ENCODE measurements at places on chromosomes 5 and 9.

GRCh38 chr5:131304414-131304813 is 40.6 kb downstream of the CDC42SE2 start:
- DNase-seq, result no peak

- DNase-seq, result no peak
Observed at GRCh38 chr5:137415231-137415681, 83.9 kb downstream of the SPOCK1 start.

GRCh38 chr5:83173826-83174225 is 96.5 kb downstream of the XRCC4 start:
- DNase-seq, result no peak

DNA sequence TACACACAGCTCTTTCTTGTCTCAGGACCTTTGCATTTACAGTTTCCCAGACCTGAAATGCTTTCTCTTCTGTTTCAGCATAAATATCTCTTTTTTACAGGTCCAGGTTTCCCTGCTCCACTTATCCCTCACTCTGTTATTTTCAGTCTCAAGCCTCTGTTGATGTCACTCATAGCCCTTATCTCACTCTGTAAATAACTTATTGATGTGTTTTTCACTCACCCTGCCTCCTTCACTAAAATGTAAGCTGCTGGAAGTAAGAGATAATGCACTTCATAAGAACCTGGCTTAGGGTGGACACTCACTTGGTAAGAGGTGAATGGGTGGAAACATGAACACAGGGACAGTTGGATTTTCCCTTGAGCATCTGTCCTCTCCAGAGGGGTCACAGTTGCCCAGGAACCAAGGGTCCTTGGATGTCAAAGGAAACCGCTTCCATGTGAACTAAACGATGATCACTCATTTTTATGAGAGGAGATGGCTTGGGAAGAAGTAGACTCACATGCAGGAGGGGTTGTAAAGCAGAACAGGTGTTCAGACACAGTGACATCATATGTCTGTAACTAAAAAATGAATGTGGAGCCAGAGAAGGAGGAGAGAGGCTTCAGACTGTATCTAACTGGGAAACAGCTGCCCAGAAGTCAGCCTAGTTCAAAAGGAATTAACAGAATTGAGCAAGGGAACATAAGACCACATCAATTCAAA is 5.5 kb upstream of the HTR4 start:
- no peak for DNase-seq

DNA sequence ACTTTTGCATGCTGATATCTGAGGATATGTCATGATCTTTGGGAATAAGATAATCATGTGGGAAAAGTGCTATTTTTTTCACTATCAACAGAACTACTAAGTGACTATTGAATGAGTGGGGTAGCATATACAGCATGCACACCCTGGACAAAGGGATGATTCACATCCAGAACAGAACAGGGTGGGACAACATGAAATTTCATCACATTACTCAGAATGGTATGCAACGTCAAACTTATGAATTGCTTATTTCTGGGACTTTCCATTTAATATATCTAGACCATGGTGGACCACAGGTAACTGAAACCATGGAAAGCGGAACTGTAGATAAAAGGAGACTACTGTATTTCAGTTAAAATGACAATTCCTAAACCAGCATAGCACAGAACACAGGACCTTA is 370.0 kb downstream of the HINT1 start:
- no peak for DNase-seq

GRCh38 chr9:135530146-135530545 is 8.9 kb downstream of the LCN1 start:
- no peak for DNase-seq

GRCh38 chr9:121380846-121381245 is 10.8 kb upstream of the STOM start:
- DNase-seq, result no peak

DNA sequence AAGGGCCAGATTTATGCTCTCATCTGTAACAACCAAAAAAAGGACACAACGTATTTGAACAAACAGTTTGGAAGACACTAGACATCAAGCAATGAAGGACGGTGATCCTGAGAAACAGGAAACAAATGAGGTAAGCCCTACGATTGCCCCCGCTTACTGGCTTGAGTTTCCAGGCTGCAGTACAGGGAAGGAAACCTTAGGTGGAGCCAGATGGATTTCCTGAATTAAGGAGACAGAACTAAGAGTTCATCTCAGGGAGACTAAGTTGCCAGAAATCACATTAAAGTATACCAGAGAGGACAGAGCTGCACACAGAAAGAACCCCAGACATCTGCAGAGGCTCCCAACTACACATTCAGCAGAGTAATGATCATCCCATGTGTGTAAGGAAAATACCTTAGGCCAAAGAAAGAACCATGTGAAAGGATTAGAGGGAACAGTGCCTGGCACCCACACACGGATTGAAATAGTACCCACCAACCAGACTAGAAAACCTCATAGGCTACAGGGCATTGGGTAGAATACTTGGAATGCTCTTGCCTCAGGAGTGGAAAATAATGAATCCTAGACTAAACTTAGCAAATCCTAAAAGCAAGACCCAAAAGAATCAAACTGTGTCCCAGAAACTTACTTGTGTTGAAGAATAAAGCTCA is 99.3 kb upstream of the NIPBL start:
- no peak for DNase-seq

- DNase-seq, result no peak
Observed at GRCh38 chr9:84750152-84750865, 80.8 kb downstream of the NTRK2 start.

DNA sequence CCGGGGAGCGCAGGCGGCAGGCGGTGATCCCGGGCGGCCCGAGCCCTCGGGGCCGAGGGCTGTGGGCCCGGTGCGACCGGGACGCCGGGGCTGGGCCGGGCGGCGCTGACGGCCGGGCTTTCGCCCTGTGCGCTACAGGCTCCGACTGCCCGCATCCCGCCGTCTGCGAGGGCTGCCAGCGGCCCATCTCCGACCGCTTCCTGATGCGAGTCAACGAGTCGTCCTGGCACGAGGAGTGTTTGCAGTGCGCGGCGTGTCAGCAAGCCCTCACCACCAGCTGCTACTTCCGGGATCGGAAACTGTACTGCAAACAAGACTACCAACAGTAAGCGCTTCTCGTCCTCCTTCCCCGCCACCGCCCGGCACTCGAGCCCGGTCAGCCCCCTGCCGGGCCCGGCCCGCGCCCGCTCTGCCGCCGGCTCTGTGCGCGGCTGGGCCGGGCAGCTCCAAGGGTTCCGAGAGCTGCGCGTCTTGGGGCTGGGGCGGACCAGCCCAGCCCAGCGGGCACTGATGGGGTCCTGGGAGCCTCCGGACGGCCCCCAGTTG is 1.6 kb downstream of the LMX1B start:
- DNase-seq, result no peak

GRCh38 chr9:14924230-14925219 is 14.3 kb upstream of the FREM1 start:
- DNase-seq, result no peak

GRCh38 chr5:149257889-149258705 is 13.6 kb upstream of the AFAP1L1 start:
- DNase-seq, result no peak

- DNase-seq, result no peak
Observed at GRCh38 chr5:61631438-61631941, 299.4 kb downstream of the ZSWIM6 start.

DNA sequence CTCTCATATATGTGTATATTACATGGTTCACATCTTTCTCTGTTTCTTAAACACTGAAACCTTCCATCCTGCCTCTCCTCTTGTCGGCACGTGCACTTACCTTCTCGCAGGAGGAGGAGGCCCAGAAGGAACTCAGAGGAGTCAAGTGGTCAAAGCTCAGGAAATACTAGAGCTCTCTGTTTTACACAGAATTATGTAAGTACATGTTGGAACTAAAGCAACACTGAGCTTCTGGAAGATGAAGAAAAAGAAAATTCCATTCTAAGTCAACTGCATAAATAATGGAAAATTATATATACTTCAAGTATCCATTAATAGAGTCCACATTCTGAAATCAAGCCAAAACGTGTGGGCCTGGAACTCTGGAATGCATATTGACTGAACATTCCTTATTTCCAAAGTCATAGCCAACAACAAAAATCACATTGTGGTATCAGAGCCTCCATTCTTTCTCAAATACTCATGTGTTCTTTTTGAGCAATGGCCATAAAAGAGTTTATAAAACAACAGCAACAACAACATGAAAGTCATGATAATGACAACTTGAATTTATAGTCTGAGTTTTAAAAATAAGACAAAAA is 121.5 kb upstream of the RAI14 start:
- DNase-seq, result no peak

- DNase-seq, result no peak
Observed at GRCh38 chr5:132251220-132251725, 6.2 kb upstream of the PDLIM4 start.

- DNase-seq, result no peak
Observed at GRCh38 chr5:80736730-80737129, 81.9 kb upstream of the DHFR start.

- DNase-seq, result no peak
Observed at GRCh38 chr5:143693651-143694252, 118.2 kb upstream of the HMHB1 start.

- no peak for DNase-seq
Observed at GRCh38 chr9:108951578-108951977, 17.4 kb downstream of the ABITRAM start.

DNA sequence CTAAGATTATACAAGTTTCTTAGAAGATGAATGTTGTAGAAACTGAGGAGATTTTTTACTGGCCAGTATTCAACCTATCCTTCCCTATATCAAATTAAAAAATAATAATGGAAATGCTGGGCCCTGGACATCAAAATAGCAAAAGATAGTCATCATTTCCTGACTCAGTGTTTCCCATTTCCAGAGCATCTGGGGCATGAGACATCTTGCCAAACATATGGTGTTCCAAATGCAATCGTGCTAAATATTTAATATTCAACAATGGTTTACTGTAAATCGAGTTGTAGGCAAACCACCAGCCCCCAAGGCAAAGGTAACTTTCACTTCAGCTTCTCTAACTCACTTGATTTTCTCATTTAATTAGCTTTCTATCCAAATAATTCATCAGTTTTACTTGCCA is 152.9 kb downstream of the FRMD3 start:
- DNase-seq, result no peak

- DNase-seq, result no peak
Observed at GRCh38 chr5:11251247-11251646, 490.2 kb upstream of the DAP start.

GRCh38 chr9:16398691-16399090 is 471.8 kb downstream of the BNC2 start:
- no peak for DNase-seq

DNA sequence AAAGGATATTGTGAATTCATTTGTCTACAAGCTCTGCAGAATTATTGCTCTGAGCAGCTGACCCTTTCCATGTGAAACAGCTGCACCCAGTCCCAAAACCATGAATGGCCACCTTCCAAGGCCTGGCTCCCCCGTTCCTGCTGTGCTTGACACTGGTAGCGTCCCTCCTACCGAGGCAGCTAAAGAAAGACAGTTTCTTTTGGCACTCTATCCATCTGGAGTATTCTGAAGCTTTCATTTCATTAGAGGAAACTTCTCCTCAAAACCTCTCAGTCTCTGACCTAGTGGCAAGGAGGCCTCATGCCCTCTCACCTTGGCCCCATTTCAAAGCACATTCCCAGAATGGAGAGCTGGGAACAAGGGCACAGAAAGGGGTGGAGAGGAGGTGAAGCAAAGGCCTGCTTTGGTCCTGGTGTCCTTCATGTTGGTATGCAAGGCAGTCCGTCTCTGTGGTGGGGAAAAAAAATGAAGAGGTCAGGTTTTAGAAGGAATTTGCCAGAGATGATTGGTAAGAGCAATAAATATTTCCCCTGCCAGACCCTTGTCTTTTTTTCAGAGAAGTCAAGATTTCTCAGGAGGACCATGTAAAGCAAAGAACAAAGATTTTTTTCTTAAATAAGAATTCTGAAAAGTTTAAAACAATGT is 232.0 kb downstream of the RFK start:
- DNase-seq, result no peak

GRCh38 chr5:107235167-107235566 is 435.6 kb downstream of the EFNA5 start:
- no peak for DNase-seq

DNA sequence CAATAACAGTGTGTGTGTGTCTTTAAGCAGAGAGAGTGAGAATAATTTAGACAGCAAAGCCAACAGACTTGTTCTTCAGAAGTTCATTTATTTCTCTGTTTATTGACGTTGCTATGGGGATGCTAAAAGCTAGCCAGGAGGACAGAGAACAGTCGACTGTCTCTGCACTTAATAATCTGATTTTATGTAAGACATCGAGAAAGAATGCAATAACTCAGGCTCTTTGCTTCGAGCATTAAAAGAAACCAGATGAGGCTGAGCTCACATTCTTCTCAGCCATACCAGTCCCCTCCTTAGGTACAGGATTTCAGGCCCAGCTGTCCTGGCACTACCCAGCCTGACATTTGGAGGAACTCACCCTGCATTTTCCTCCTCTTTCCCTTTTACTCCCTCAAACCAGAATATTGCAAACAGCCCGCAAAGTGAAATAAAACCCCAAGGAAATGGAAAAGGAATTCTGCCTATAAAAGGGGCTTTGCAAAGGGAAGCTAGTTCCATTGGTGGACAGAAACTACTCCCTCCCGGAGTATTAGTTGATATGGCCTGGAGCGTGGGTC is 44.5 kb upstream of the DPYSL3 start:
- no peak for DNase-seq

- no peak for DNase-seq
Observed at GRCh38 chr5:34585601-34586104, 70.5 kb upstream of the RAI14 start.

GRCh38 chr5:150751096-150751891 is 7.5 kb downstream of the DCTN4 start:
- no peak for DNase-seq

- DNase-seq, result no peak
Observed at GRCh38 chr5:160602744-160603143, 181.1 kb downstream of the PTTG1 start.

DNA sequence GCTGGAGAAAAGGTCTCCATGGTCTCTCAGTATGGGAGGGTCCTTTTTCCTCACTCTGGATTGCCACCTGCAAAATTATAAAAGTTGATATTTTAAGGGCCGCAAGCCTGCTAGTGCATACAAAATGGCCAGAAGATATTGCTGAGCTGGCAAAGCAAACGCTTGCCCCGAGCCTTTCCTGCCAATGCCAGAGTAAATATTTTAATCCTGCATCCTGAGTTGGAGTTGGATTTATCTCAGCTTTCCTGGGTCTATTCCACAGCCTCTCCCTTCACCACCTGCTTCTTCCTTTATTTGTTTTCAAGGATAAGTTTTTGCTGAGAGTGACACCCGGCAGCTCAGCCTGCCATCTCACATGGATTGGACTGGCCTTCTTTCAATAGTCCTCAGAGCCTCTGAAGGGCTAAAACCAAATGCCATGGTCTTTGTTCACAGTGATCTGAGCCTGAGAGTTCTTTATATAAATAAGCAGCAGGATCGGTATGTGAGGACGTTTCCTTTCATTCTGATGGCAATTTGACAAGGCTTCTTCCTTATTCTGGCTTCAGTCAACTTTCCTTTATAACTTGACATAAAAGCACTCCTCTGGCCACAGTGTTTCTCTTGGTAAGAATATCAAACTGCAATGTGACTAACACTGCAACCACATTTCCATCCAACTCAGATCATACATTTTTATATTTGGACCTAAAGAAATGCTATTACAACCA is 170.1 kb downstream of the ADAMTS12 start:
- no peak for DNase-seq

Measured in stimulated activated CD8-positive, alpha-beta memory T cell treated with anti-CD3 and anti-CD28 coated beads, Interleukin-15, amount 100 ng/mL, for 4 hours (primary cell).